ENCODE measurements at places on chromosomes 1 and 21.
A peak's percentile ranks its signal among the peaks of the same experiment; 100 is the strongest.

DNA sequence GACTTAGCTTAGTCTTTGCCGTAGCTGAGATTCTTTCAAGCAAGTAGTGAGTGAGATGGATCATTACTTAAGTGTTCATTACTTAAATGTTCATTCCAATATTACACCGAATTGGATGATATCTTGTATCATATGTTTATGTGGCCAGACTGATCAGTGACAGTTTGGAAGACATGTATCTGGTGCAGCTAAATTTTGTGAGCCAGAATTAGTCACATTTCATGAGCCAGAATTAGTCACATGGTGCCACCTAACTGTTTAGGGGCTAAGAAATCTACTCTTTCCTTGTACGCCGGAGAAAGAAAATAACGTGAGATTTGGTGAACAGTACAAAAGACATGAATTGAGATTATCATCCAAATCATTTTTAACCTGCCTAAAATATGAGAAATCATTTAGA, 355.6 kb downstream of the USP25 start:
- no peak for DNase-seq

GRCh38 chr21:35172231-35172630, 123.1 kb upstream of the RUNX1 start:
- peak; percentile 11 for DNase-seq

- DNase-seq = no peak
Measured at GRCh38 chr1:6130596-6130995, 49.5 kb downstream of the CHD5 start.

GRCh38 chr21:39976800-39977199, 109.6 kb downstream of the PCP4 start:
- DNase-seq = no peak

- DNase-seq = no peak
Measured at GRCh38 chr1:240287722-240288121, 196.0 kb downstream of the FMN2 start.

DNA sequence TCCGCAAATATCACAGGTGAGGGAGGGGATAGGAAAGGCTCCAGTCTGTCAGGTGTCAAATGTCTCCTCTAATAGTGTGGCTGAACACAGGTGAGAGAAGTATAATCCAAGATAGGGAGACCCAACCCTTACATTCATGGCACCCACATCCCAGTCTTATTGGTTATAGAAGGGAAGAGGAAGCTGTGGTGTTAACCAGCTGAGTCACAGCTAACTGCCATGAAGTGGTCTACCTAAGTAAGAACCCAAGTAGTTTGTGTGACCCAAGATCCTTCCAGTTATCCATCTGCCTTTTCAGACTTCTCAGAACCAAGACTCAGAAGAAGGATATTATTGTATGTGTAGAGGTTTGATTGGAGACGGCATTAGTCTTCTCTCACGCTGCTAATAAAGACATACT, 37.1 kb downstream of the DDAH1 start:
- no peak for DNase-seq

- DNase-seq = no peak
Measured at GRCh38 chr1:66613187-66613586, 79.2 kb downstream of the SGIP1 start.

DNA sequence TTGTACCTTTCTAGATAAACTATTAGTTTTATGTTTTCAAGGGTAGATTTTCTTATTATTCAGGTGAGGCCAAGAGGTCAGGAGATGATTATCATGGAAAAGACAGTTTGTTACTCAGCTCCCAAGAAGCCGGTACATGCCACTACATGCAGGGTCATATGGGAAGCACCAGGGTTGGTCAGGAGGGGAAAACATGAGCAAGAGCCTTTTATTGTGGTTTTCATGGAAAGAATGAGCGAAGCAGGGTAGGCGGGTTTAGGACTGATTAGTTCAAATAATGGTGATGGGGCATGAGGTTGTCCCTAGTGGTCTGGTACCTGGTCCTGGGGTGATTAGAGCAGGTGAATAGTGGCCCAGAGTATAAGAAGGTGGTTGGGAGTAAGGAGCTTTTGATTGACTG, 189.9 kb downstream of the APP start:
- no peak for DNase-seq

- DNase-seq = no peak
Measured at GRCh38 chr1:160436966-160437365, 36.6 kb downstream of the VANGL2 start.

GRCh38 chr1:221806984-221807383, 65.1 kb upstream of the DUSP10 start:
- DNase-seq = no peak

GRCh38 chr21:34520281-34520680, 8.3 kb upstream of the KCNE1 start:
- no peak for DNase-seq
